ENCODE measurements at places on chromosomes 6 and 20.

DNA sequence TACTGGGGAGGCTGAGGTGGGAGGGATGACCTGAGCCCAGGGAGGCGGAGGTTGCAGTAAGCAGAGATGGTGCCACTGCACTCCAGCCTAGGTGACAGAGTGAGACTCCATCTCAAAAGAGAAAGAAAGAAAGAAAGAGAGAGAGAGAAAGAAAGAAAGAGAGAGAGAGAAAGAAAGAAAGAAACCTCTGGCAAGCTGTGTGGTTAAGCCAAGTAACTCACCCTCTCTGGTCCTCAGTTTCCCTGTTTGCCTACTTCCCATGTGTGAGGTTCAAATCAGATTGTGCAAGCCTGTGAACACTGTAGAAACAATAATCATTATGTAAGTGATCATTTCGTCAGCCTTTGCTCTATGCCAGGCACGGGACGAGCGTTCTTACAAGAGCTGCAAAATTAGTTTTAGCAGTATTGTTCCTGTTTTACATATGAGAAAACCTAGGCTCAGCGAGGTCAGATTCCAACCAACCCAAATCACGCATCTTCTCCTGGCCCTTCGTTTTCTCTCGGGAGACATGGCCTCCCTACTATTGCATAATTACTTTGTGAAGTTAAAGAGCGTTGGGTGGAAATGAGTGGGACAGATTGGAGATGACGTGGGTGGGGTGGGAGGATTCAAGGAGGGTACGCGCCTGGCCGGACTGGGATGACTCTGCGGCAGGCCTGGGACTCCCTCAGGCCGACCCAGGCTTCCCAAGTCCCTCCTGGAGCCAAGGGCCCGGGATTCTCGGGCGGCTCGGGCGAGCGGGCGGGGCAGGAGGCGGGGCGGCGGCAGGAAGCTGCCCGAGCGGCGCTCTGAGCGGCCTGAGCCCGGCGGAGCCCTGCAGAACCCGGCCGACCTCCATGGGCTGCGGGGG, at the start of gene SNX21:
SNX21 (plus strand) TSS at position 770 of the 853 bp plus-strand sequence. CDS start 121 bp downstream, outside the sequence.
- peak; percentile 81 for DNase-seq

GRCh38 chr20:46122071-46122470, 4.0 kb downstream of the CD40 start:
- DNase-seq: peak; percentile 58

GRCh38 chr20:62308102-62308822, 5.5 kb downstream of the ADRM1 start:
- no peak for DNase-seq

DNA sequence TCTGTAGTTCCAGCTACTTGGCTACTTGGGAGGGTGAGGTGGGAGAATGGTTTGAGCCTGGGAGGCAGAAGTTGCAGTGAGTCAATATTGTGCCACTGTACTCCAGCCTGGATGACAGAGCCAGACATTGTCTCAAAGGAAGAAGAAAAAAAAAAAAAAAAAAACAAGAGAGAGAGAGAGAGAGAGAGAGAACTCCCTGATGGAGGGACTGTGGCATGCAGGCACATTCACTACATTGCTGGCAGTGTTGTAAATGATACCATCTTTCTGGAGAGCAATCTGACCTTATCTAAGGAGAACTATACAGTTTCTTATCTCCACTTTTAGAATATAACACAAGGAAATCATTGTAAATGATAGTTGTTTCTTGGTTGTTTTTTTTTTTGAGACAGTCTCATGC, 85.1 kb downstream of the MDN1 start:
- peak; percentile 9 for DNase-seq

GRCh38 chr6:22236626-22237414, 60.0 kb downstream of the PRL start:
- peak; percentile 96 for DNase-seq

GRCh38 chr20:38623061-38623460, 21.5 kb downstream of the ARHGAP40 start:
- peak; percentile 17 for DNase-seq

GRCh38 chr6:39294899-39295298, 19.3 kb downstream of the KCNK17 start:
- no peak for DNase-seq

- DNase-seq: no peak
These were observed 14.8 kb upstream of the NAA20 start for GRCh38 chr20:20002101-20002998.

GRCh38 chr6:82268301-82268846, 20.8 kb upstream of the IBTK start:
- no peak for DNase-seq

DNA sequence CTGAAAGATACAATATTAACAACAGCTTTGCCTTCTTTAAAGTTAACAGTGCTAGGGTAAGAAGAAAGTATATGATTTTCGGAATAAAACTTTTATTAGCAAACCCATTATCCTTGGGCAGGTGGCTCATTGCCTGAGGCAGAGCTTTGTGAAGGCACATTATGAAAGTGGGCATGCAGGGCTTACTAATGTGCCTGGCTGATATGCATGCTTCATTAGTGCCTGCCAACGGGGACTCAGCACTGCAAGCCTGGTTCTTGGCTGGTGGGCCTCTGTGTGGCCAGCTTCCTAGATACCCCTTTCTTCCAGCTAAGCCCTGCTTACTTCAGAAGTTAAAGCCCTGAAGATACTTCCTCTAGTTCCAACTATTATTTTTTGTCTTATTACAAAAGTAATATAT, 481.6 kb downstream of the ADGRB3 start:
- no peak for DNase-seq

DNA sequence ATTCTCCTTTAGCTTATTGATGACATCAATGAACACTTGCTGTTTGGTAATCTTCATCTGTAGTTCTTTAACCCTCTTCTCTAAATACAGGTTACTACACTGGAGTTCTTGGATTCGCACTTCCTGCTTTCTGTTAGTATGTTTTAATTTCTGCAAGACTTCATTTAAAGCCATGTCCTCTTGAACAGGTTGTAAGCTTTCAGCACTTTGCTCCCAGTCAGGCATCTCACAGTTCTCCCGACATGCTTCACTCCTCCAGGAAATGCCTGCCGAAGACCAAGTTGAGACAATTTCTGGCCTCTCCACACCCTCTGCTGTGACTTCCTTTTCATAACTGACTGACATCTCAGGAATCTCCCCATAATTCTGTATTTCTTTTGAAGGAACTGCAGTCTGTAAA, 15.8 kb downstream of the CAGE1 start:
- peak; percentile 3 for DNase-seq

DNA sequence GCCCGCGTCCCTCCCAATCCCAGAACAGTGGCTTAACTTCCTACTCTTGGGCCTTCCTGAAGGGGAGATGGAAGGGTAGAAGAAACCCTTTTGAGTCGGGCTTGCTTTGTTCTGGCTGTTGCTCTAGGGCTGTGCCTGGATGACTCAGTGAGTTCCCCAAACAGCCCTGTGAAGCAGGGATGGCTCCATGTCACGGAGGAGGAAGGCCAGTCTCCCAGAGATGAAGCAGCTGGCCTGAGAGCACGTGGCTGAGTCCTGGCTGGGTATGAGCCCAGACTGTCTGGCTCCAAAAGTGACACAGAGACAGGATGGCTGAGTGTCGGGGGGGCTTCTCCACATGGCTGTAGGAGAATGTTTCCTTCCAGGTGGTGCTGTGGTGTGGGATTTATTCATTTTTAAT, 4.6 kb downstream of the SYTL3 start:
- DNase-seq: peak; percentile 71

- no peak for DNase-seq
These were observed 25.7 kb downstream of the STX11 start for GRCh38 chr6:144176043-144176442.

- no peak for DNase-seq
These were observed 89.4 kb upstream of the PAK5 start for GRCh38 chr20:9928281-9928737.

GRCh38 chr6:154166140-154166539, 127.1 kb downstream of the OPRM1 start:
- no peak for DNase-seq

DNA sequence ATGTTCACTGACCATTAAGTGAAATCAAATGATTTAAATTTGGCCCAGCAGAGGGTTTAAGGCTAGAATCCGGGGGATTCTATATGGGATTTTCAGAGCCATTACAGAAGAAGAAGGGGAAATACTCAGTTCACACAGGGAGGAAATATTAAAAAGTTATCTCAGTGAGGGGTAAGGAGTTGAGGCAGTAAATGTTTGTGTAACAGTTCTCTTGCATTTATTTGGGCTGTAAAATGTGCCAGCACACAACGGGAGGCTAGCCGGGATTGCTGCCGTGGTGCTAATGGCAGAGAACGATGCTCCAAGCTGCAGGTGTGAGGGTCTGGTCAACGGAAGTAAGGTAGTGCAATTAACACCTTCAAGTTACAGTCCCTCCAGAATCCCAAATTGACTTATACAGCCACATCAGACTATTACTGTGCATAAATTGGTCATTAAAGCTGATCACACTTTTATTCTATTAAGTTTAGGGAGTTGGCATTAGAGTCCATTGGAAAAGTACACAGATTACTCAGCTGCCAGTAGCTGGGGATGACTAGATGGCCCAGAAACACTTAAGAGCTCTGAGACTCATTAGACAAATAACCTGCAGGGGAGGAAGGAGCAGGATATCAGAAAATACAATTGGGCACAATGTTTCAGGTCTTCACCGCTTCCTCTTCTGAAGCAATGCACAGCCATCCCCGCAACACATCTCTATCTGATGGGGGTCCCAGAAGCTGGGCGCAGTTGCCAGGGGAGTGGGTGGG, 31.3 kb downstream of the PPP1R3G start:
- no peak for DNase-seq

GRCh38 chr6:168130168-168130696, 51.2 kb upstream of the FRMD1 start:
- DNase-seq: no peak

DNA sequence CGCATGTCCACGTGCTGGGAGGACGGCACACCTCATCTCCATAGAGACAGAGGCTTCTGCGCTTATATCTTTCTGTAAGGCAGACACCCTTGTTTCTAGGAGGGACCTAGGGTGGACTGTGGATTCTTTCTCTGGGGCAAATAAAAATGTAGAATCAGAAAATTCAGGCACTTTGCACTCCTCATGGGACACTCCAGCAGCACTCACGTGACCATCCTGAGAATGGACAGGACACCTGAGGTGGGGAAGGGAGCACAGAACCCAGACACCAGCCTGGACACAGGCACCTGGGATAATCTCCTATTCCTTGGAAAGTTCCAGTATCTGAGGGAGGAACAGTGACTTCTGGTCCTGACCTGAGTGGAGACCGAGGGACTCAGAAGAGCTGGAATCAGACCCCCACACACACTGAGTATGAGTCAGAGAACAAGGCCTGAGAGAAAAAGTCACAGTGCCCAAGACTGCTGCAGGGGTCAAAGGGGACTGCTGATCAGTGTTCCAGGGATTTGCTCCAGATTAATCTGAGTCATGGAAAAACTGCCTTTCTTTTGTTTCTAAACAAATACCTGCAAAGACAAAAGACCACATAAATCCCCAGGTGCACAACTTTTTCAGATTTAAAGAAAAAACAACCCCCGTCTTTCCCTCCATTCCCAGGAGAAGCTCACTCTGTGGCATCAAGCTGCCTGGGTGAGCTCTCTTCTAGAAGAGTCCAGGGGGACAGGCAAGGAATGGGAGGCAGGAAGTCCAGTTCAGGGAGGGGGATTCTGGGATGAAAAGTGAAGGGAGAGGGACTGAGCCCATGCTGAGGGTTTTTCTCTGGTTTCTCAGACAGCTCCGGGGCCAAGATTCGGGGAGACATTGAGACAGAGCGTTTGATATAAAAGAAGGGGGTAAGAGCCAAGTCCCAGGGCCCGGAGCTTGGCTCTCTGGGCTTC, 35.6 kb upstream of the MICB start:
- DNase-seq: no peak

DNA sequence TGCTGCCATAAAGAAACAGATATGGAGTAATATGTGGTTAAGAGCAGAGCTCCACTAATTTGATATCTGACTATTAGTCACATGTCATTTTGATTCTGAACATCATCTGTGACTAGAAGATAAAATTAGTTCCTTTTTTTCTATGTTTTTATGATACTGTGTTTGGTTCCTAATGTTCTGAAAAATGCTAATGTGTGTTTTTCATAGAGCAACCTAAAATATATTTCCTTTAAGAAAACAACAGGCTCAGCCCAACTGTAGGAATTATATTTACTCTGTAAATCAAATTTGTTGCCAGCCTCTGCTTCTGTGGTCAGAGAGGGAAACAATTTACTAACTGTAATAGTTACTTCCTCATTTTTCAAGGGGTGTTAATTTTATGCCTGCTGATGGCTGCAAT, 33.3 kb upstream of the TXLNB start:
- DNase-seq: no peak

- DNase-seq: no peak
These were observed 35.2 kb downstream of the NDUFAF5 start for GRCh38 chr20:13819885-13820645.

GRCh38 chr6:166360243-166361076, 18.1 kb upstream of the SFT2D1 start:
- no peak for DNase-seq

DNA sequence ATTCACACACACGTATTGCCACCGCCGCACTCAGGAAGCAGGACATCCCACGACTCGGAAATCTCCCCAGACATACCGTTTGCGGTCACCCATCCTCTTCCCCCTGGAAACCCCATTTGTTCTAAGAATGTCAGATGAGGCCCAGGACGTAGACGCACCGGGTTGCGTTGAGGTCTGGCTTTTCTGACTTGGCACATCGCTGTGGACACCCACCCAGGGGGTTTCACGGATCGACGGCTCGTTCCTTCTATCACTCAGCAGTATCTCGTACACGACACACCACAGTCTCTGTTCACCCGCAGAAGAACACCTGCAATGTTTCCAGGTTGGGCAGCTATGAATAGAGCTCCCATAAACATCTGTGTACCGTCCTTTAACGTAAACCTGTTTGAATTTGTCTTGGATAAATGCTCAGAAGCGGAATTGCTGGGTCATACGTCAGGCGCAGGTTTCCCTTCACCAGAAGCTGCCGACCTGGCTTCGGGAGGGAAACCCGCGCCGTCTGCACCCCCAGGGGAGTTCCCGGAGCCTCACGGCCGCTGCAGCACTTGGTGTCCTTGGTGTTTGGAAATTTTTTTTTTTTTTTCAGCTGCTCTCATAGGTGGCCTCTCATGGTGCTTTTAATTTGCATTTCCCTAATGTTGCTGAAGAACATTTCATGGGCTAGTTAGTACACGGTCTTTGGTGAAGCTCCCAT, 9.3 kb upstream of the EEF1A2 start:
- no peak for DNase-seq
